ENCODE measurements at places on chromosomes 6 and 20.

DNA sequence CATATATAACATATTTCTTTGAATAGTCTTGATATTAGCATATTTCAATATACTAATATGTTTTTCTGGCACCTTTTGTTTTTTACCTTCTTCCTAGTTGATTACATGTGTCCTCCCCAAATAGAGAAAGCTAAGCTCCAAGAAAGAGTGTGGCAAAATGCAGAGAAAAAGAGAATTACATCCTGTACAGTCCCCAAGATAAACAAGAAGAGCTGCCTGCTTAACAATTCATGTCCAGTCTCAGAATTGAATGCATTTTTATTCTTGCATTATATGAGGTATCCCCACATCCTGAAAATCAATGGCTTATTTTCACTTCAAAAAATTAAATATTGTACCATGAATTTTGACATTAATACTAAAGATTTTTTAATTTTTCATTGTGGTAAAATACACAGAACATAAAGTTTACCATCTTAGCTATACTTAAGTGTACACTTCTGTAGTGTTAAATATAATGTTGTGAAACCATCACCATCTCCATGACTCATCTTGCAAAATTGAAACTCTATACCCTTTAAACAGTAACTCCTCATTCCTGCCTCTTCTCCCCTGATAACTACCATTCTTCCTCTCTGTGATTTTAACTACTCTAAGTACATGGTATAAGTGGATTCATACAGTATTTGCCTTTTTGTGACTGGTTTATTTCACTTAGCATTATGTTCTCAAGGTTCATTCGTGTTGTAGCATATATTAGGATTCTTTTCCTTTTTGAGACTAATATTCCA, 490.3 kb downstream of the COL12A1 start:
- peak; percentile 75 for DNase-seq

- no peak for DNase-seq
Observed at GRCh38 chr6:134529305-134529704, 211.4 kb upstream of the SGK1 start.

- DNase-seq, result peak; percentile 93
Observed at GRCh38 chr20:3686867-3687321, 5.1 kb upstream of the ADAM33 start.

GRCh38 chr6:100449239-100449691, 15.5 kb downstream of the SIM1 start:
- DNase-seq, result no peak

- peak; percentile 26 for DNase-seq
Observed at GRCh38 chr20:5168651-5169396, 42.0 kb downstream of the CDS2 start.

- DNase-seq, result peak; percentile 70
Observed at GRCh38 chr6:17022604-17023003, 79.2 kb upstream of the STMND1 start.

GRCh38 chr6:68779366-68779765, 144.3 kb downstream of the ADGRB3 start:
- no peak for DNase-seq
